Esophagus mucosa (tissue), 1 donor: ENCODE measurements at places on chromosomes 6 and 20. TPM values are rescaled to one million over a fixed set of nuclear protein-coding genes. Genes with fewer than 3 reads are reported as not detected.

Gene ALDH8A1
- total RNA-seq, result 0.16 TPM

Gene SOBP
- total RNA-seq, result 0.32 TPM

Gene SLC22A7
- not detected for total RNA-seq

Gene SMIM8
- total RNA-seq, result 4.0 TPM

GRCh38 chr20:63154395-63154794 lies 61.5 kb downstream of the YTHDF1 start:
- no peak for ATAC-seq

- no peak for ATAC-seq
Measured at GRCh38 chr6:100261486-100261885, 203.2 kb downstream of the SIM1 start.

GRCh38 chr20:37711994-37712964 lies 18.4 kb downstream of the CTNNBL1 start:
- no peak for ATAC-seq

- ATAC-seq, result no peak
Measured at GRCh38 chr6:129135451-129135850, 252.5 kb downstream of the LAMA2 start.
